ENCODE measurements at places on chromosomes 11 and 22. TPM values are rescaled to one million over a fixed set of nuclear protein-coding genes. Genes with fewer than 3 reads are reported as not detected.

PRR33 gene
- not detected for total RNA-seq

TMEM25 gene
- 27.0 TPM for total RNA-seq

GAL3ST3 gene
- total RNA-seq = not detected

TMEM258 gene
- total RNA-seq = 160 TPM

KRTAP5-11 gene
- not detected for total RNA-seq

TMEM191B gene
- 2.1 TPM for total RNA-seq

ART5 gene
- total RNA-seq = 5.6 TPM

FAM227A gene
- total RNA-seq = 3.9 TPM

P2RX6 gene
- 0.20 TPM for total RNA-seq

CADM1 gene
- total RNA-seq = 0.79 TPM

All from HCT116 (cell line).